Uterus (tissue), 4 donors: ENCODE measurements at places on chromosomes 5 and 9. TPM values are rescaled to one million over a fixed set of nuclear protein-coding genes. Genes with fewer than 3 reads are reported as not detected.

The KIF12 gene
- total RNA-seq = 3.8 TPM

The ENC1 gene
- 0.59 TPM for total RNA-seq

The MARCOL gene
- total RNA-seq = not detected

The KCNN2 gene
- total RNA-seq = 6.2 TPM

The DOLK gene
- 22.3 TPM for total RNA-seq

DNA sequence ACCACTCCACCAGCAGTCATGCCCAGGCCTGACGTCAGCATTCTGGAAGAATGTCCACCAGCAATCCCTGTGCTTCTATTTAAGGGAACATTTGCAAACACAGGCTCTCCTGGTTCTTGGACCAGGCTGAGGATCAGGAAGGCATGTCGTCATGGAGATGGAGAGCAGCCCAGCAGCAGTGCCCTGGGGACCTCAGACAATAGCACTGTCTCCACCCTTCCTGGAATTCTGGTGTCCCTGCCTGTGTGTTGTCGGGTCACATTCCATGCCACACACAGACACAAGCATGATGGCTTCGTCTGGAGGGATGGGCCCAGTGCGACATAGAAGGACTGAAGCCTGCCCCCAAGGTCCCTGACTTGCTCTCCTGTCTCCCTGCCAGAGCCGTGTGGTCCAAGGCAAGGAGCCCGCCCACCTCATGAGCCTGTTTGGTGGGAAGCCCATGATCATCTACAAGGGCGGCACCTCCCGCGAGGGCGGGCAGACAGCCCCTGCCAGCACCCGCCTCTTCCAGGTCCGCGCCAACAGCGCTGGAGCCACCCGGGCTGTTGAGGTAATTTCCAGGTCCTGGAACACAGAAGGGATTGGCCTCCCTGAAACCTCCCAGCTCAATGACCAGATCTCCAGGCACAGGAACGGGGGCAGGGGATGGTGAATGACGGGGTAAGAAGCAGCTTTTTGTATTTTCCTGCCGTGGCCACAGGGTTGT, 43.8 kb downstream of the STOM start:
- peak; percentile 93 for DNase-seq

GRCh38 chr9:136661641-136662325, 933 bp upstream of the EGFL7 start:
- DNase-seq = no peak

GRCh38 chr5:179227229-179227579, 118.1 kb downstream of the ADAMTS2 start:
- peak; percentile 14 for DNase-seq

- no peak for DNase-seq
Observed at GRCh38 chr5:93580927-93581445, at the start of gene NR2F1-AS1. TSS of gene NR2F1-AS1 (minus strand) at chr5:93581219.

GRCh38 chr5:65696892-65697291, 25.0 kb downstream of the SGTB start:
- no peak for DNase-seq

GRCh38 chr9:130352586-130353285, 87.2 kb downstream of the HMCN2 start:
- DNase-seq = no peak

DNA sequence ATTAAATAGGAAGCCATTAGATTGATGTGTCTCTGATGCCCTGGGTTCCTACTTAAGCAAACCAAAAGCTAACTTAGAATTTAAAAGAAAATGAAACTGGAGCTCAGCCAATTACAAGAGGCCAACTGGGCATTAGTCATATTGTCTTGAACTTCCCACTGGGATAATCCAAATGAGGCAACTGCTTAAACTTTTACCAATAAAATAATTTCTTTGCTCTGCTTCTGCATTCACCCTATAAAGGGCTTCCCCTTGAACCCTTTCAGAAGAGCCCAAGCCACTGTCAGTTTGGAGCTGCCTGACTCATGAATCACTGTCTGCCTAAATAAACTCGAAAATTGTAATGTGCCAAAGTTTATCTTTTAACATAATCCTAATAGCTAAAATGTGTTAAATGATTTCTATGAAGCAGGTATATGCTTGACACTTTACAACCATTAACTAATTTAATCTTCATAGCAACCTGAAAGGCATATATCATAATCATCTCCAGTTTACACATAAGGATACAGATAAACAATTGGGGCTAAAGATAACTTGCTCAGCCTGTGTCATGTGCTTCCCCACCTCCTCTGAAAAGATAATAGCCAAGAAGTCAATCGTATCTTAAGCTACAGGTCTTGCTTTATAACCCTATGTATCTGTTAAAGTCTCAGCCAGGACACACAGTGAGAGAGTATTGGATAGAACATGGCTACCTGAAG, 11.5 kb downstream of the GPR150 start:
- DNase-seq = no peak

DNA sequence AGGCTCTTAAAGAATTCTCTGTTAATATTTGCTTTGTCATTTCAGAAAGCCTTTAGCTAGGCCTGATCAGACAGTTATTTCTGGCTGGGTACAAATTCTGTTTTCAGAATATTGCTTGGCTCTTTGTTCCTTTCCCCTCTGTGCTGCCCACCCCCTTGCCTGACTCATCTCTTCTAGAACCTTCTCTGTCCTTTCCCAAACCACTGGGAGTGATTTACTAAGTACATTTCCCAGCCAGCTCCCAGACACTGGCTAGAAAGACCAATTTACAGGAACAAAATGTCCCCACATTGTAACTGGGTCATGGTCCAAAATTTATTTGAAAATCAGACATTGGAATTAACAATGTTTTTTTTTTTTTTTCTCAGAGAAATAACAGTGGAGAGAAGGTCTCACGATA, 133.1 kb upstream of the MAP1B start:
- peak; percentile 44 for DNase-seq

DNA sequence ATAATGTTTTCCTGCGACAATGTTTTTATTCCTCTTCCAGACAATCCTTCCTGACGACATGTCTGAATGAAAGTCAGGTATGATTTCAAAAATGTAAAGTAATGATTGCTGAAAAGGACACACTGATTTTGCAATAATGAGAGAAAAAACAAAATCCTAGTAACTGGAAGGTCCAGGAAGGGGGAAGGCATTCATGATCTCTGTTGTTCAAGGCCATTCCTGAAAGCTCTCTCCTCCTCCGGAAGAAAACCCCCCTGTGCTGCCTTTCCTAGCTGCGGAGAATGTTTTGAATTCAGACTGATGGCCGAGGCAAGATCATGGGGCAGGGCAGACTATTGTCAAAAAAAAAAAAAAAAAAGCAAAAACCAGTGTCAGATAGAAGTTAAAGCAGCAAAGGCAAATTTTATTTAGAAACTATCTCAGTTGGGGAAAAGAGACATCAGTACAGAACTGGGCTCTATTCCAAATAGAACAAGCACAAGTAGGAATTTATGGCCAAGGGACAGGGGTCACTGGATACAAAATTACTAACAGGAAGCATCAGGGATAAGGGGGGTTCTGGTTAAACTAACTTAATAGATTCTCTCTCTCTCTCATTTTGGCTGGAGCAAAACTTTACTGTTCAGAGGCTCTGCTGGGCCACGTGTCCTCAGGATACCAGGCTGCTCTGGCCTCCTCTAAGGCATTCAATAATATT, 36.5 kb upstream of the CTSV start:
- DNase-seq = no peak

DNA sequence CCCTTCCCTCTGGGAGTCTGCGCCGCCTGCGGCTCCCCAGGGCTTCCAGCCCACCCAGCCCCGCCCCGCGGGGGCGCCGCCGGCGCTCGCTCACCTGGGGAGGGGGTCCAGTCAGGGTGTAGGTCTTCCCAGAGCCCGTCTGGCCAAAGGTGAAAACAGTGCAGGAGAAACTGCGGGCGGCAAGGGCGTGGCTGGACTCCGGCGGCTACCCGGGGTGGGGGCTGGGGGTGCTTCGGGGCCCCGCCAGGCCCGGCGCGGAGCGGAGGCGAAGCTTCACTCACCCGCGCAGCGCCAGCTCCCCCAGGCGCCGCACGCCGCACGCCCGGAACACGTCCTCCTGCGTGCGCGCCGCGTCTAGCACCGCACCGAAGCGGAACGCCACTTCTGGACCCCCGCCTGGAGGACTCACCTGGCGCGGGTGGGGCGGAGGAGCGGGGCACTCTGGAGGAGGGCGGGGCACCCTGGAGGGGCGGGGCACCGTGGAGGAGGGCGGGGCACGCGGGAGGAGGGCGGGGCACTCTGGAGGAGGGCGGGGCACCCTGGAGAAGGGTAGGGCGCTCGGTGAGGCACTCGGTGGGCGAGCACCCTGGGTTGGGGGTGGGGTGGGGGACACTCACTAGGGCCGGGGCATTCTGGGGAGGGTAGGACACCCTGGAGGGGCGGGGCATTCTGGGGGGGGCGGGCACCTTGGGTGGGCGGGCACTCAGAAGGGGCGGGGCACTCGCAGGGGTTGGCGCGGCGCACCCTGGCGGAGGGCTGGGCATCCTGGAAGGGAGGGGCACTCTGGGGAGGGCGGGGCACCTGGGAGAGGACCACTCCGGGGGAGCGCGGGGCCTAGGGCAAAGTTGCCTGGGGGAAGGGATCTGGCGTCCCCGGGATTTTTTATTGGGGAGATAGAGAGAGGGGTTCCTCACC, 814 bp downstream of the KIF12 start:
- no peak for DNase-seq

DNA sequence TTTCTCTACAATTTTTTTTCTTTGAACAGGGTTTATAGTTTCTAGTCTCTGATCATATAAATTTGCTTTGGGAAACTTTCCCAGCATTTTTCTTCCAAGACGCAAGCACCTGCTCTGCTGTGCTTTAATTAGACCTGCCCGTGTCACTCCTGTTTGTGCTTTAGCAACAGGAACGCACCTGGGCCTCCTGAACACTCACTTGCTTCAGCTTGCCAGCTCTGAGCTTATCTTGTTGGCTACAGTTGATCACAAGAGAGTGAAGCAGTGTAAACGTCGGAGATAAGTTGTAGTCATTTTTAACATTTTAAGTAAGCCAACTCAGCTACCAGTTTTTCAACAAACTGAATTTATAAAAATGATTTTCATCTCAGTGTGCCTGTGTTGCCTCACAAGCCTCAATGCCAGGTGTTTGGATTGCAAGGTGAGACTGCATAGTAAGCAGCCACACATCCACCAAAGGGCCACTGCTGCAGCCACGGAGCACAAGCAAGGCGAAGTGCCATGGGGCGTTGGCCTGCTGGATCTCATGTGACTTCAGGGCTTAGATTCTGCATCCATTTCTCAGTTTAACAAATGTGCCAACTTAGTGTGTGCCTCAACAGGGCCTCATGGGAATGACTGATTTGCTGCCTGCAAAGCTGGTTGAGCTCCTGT, 166.9 kb downstream of the TRIO start:
- DNase-seq = no peak

DNA sequence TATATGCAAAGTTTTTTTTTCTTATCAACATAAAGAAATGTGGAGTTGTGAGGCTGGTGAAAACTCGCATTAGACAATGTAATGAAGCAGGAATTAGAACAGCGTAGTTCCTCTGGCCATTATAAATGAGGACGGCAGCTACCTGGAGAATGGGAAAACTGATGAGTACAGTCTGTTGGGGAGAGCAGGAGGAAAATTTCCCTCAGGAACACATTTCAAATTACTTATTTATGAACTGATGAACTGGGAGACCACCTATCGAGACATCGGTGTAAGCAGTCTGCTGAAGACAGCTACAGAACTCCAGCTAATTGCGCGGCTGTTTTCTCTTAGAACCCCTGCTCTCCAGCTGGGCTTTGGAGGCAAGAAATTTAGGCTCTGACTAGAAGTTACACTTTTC, 343.9 kb upstream of the CLINT1 start:
- no peak for DNase-seq

DNA sequence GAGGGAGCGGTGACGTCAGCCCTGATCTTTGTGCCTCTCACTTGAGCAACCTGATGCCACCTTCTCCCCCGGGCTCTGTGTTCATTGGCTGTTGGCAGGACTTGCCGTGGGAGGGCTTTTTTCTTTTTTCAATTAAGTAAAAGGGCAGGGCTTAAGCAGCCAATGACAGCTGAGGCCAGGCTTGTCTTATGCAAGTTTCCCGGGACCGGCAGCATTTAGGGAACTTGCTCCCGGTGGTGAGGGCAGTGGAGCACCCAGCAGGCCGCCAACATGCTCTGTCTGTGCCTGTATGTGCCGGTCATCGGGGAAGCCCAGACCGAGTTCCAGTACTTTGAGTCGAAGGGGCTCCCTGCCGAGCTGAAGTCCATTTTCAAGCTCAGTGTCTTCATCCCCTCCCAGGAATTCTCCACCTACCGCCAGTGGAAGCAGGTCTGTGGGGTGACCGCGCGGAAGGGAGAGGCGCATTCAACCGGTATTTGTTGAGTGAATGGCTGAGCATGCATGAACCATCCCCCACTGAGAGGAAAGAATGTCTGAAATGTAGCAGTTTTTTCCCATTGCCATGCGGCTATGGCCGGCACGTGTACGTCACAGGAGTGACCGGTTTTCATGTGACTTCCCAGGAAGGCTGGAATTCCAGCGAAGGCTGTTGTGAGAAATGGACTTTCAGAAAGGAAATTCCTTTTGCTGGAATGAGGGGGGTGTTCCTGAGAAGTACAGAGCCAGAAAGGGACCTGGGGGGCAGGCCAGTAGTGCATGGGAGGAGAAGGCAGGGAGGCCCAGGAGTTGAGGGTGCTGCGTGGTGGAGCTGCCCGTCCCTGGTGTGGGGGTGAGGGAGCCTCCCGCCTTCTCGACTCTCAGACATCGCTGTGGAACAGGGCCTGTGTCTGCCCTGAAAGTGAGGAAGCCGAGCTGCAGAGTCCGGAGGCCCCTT, 29.0 kb downstream of the PTGES2 start:
- DNase-seq = peak; percentile 98

DNA sequence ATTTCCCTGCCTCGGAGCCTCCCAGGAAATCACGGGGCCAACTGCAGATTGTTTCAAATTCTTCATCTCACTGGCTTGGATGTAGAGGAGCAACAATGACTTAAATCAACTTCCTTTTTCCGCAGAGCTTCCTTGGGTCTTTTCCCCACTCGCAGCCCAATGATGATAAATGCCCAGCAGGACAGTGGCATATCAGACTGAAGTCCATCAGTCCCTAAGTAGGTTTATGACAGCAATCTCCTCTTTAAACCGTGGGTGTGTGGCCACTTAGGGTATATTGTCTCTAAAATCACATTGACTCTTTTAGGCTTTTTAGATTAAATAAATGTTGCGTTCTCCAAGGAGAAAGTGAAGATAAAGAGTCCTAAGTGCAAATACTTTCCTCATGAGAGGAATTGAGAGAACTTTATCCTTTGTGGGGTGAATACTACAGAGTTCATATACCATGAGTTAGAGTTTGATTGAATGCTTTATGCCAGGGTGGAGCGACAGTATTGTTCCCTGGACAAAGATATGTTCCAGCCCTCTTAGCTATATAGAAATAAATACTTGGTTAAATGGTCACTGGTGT, 59.1 kb downstream of the IQGAP2 start:
- no peak for DNase-seq

- DNase-seq = no peak
Observed at GRCh38 chr5:58455066-58455465, 4.8 kb downstream of the PLK2 start.

DNA sequence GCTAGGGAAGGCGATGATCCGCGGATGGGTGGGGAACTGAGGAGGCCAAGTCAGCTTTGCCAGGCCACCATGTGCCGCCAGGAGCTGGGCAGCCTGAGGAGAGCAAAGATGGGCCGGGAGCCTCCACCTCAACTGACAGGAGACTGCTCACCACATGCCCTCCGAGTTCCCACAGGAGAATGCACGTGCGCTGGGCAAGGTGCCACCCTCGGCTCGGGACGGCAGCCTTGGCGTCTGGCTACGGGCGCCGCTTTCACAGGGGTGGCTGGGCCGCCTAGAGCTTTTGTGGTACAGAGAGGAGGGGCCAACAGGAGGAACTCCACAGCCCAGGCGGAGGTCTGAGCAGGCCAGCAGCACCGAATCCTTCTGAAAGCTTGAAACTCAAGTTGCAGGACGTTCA, 5.3 kb upstream of the TBC1D9B start:
- no peak for DNase-seq
